Progenitor cell of endocrine pancreas (in vitro differentiated cells): ENCODE measurements at places on chromosomes 7 and 10.

GRCh38 chr7:24346716-24347115 lies 62.7 kb downstream of the NPY start:
- no peak for DNase-seq
- H3K4me1 ChIP-seq = peaks cover 7% of the 10 kb centered on the region
- no peaks in the 10 kb centered on the region for H3K27me3 ChIP-seq
- H3K36me3 ChIP-seq = no peaks in the 10 kb centered on the region
- no peak overlapping the region for H3K27ac ChIP-seq
- no peak overlapping the region for H3K4me3 ChIP-seq

DNA sequence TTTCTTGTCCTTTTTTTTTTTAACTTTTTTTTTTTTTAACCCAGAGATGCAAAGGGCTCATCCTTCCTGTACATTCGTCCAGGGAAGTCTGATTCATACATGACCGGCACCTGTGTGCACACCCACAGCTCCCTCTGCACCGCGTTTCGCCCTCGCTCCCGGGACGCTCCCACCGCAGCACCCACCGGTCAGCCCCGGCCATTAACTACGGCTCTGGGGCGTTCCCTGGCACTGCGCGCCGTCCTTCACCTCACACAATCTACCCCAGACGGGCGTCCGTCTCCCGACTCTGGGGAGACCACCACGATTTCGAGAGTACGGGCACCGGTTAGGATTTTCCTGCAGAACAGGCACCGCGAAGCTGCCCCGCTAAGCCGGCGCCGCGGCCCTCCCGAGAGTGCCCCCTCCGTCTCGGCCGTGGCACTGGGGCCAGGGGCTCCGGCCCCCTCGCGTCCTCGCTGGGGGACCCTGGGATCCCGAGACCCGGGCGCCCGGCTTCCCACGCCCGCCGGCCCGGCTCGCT lies 452 bp downstream of the ATE1 start:
- peaks cover 4% of the 10 kb centered on the region for H3K36me3 ChIP-seq
- peak overlapping the region; percentile 98 for H3K27ac ChIP-seq
- peaks cover 34% of the 10 kb centered on the region for H3K4me1 ChIP-seq

DNA sequence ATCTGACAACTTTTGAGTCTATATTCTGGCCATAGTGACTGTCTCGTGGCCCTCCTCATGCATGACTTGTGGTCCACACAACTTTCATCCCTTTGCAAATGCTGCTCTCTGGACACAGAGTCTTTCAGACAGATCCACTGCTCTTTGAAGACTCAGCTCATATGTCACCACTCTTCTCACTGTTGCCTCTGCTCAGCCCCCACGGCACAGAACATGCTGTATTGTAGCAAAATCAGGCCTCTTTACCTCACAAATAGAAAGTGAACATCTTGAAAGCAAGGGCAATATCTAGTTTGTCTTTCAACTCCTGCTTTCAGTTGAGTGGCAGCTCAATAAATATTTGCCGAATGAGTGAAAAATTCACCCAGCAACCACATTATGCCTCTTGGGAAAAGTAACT lies 443.5 kb downstream of the NRG3 start:
- peaks cover 13% of the 10 kb centered on the region for H3K4me1 ChIP-seq
- H3K27ac ChIP-seq = no peak overlapping the region
- no peak for DNase-seq

DNA sequence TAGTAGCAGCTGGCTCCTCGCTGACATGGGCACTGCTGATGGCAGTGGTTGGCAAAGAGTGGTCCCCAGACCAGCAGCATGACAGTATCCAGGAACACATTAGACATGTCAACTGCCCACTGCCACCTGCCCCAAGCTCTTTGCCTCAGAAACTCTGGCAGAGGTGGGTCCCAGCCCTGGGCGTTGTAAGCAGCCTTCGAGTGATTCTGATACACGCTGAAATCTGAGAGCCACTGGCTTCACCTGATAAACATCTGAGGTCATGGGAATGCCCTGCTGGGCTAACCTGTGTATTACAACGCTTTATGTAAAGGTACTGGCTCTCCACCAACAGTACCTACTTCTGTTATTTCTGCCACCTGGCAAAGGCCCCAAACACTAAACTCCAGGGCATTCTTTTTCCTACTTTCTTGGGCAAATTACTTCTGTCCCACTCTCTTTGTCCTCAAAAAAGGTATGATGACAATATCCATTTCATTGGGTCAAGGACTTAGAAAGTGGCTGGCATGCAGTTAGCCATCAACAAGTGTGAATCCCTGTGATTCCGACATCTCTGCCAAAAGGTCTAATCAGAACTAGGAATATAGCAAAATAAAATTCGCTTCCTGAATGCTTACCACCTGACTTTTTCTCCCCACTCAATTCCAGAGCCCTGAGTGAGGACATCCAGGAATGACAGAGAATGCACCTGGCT lies 9.2 kb downstream of the SGMS1 start:
- DNase-seq = no peak
- no peaks in the 10 kb centered on the region for H3K27me3 ChIP-seq
- H3K4me1 ChIP-seq = peaks cover 41% of the 10 kb centered on the region
- H3K27ac ChIP-seq = no peak overlapping the region
- H3K4me3 ChIP-seq = no peak overlapping the region

DNA sequence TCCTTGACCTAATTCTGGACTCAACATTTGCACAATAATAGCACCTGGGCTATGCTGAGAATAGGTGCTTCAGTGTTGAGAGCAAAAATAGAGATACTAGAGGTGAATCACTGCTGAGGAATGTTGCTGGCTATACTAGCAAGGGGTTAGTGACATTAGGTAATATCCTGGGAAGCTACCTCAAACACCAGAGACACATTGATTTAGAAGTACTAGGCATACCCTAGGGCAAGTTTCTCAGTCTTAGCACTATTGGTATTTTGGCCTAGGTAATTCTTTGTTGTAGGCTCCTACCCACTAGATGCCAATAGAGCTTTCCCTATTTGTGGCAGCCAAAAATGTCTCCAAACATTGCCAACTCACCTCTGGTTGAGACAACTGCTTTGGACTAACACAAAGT lies 484.0 kb upstream of the MBL2 start:
- peaks cover 6% of the 10 kb centered on the region for H3K4me1 ChIP-seq
- no peaks in the 10 kb centered on the region for H3K27me3 ChIP-seq

- no peaks in the 10 kb centered on the region for H3K27me3 ChIP-seq
- peaks cover 7% of the 10 kb centered on the region for H3K36me3 ChIP-seq
- no peaks in the 10 kb centered on the region for H3K4me1 ChIP-seq
- no peak overlapping the region for H3K4me3 ChIP-seq
- H3K27ac ChIP-seq = no peak overlapping the region
Measured at GRCh38 chr7:65722361-65722792, 150.5 kb upstream of the VKORC1L1 start.

GRCh38 chr7:50268223-50268622 lies 36.3 kb upstream of the IKZF1 start:
- no peak overlapping the region for H3K4me3 ChIP-seq
- no peak overlapping the region for H3K27ac ChIP-seq
- H3K27me3 ChIP-seq = peaks cover 16% of the 10 kb centered on the region
- DNase-seq = no peak
- no peaks in the 10 kb centered on the region for H3K36me3 ChIP-seq

- H3K27ac ChIP-seq = no peak overlapping the region
- no peak for DNase-seq
- H3K4me3 ChIP-seq = no peak overlapping the region
- no peaks in the 10 kb centered on the region for H3K36me3 ChIP-seq
Measured at GRCh38 chr10:104433669-104434068, 80.0 kb downstream of the CFAP58 start.

GRCh38 chr7:7707806-7708205 lies 10.6 kb downstream of the RPA3 start:
- peaks cover 30% of the 10 kb centered on the region for H3K4me1 ChIP-seq
- peak overlapping the region; percentile 79 for H3K27ac ChIP-seq
- no peaks in the 10 kb centered on the region for H3K27me3 ChIP-seq
- peak overlapping the region; percentile 30 for H3K4me3 ChIP-seq
- peaks cover 1% of the 10 kb centered on the region for H3K36me3 ChIP-seq

DNA sequence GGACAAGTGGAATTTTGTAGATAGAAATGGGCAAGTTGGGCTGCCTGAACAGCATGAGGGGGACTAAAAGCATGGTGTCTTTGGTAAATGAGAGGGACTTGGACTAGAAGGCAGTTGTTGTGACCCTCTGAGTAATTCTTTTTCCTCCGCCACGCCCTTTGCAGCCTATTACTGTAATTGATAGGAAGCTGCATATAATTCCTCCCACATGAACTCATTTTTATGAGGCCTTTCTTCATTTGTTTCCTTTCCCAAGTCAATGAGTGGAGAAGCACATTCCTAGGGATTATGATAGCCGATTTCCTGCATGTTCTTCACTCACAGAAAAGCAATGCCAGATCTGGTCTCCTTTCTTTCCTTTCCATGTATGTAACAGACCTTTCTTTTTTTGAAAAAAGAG lies 27.7 kb downstream of the ZSCAN25 start:
- H3K27me3 ChIP-seq = no peaks in the 10 kb centered on the region
- H3K4me1 ChIP-seq = no peaks in the 10 kb centered on the region
- no peak overlapping the region for H3K4me3 ChIP-seq
- no peak overlapping the region for H3K27ac ChIP-seq
- peaks cover 18% of the 10 kb centered on the region for H3K36me3 ChIP-seq

DNA sequence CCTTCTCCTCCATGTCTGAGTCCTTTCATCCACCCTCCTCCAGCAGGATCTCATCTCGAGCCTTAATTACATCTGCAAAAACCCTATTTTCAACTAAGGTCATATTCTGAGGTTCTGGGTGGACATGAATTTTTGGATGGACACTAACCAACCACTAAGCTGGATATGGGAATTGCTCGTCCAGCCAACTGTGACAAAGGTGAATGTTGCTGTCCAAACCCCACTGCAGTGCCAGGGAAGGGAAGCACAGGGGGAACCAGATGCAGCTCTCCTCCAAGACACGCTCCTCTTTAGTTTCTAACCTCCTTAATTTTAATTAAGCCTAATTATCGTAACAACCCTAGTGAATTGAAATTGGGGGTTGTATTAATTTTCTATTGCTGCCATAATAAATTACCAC lies 65.1 kb upstream of the EBF3 start:
- H3K4me1 ChIP-seq = no peaks in the 10 kb centered on the region
- H3K4me3 ChIP-seq = no peak overlapping the region
- H3K27me3 ChIP-seq = peaks cover 17% of the 10 kb centered on the region
- no peak for DNase-seq
- H3K36me3 ChIP-seq = no peaks in the 10 kb centered on the region
